Hepatocyte (in vitro differentiated cells): ENCODE measurements at places on chromosomes 5 and 9. TPM values are rescaled to one million over a fixed set of nuclear protein-coding genes. Genes with fewer than 3 reads are reported as not detected.

Gene COL15A1
- 105 and 106 TPM in 2 replicates for total RNA-seq

Gene GABBR2
- 0.20 and 0.52 TPM in 2 replicates for total RNA-seq

Gene CTXN3
- total RNA-seq: not detected in 2 replicates

Gene C9orf50
- not detected in 2 replicates for total RNA-seq

- H3K4me1 ChIP-seq: no peaks in the 10 kb centered on the region
- no peak for DNase-seq
- no peak overlapping the region for H3K27ac ChIP-seq
- H3K36me3 ChIP-seq: no peaks in the 10 kb centered on the region
- no peak overlapping the region for H3K4me3 ChIP-seq
- no peaks in the 10 kb centered on the region for H3K27me3 ChIP-seq
These were observed 15.1 kb downstream of the RASGEF1C start for GRCh38 chr5:180193749-180194375.

DNA sequence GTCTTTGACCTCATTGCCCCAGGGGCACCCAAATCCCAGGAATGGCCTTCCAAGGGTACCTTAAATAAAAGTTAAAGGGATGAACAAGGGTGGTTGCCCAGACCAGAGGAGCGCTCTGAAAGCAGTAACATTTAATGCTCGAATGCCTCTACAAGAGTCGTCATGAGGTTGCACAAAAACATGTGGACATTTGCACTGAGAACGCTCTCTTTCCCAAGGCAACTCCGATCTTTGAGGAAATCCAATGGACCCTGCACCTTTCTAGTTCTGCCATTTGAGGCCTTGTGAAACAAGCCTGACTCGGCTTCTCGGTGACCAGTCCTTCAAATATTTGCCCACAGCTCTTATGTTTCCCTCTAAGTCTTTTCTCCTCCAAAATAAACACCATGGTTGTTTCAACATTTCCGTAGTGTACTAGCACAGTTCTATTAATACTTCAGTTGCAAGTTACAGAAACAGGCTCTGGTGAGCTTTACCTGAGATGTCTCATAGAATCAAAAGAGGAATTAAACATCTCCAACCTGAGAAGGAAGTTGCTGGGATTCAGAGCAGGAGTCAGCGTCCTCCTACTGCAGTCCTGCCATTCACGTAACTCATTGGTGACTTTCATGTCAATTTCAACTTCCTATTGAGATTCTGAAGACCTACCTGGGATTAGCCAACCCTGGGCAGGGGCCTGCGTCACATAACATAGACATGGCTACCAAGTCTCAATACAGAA is 168.8 kb upstream of the RAI14 start:
- peaks cover 26% of the 10 kb centered on the region for H3K4me1 ChIP-seq
- no peaks in the 10 kb centered on the region for H3K36me3 ChIP-seq
- peak; percentile 55 for DNase-seq
- no peaks in the 10 kb centered on the region for H3K27me3 ChIP-seq
- peak overlapping the region; percentile 88 for H3K27ac ChIP-seq

- H3K27me3 ChIP-seq: no peaks in the 10 kb centered on the region
- H3K27ac ChIP-seq: no peak overlapping the region
- DNase-seq: no peak
- no peak overlapping the region for H3K4me3 ChIP-seq
- no peaks in the 10 kb centered on the region for H3K4me1 ChIP-seq
- no peaks in the 10 kb centered on the region for H3K36me3 ChIP-seq
These were observed 177.3 kb downstream of the CDC42SE2 start for GRCh38 chr5:131441184-131441583.

DNA sequence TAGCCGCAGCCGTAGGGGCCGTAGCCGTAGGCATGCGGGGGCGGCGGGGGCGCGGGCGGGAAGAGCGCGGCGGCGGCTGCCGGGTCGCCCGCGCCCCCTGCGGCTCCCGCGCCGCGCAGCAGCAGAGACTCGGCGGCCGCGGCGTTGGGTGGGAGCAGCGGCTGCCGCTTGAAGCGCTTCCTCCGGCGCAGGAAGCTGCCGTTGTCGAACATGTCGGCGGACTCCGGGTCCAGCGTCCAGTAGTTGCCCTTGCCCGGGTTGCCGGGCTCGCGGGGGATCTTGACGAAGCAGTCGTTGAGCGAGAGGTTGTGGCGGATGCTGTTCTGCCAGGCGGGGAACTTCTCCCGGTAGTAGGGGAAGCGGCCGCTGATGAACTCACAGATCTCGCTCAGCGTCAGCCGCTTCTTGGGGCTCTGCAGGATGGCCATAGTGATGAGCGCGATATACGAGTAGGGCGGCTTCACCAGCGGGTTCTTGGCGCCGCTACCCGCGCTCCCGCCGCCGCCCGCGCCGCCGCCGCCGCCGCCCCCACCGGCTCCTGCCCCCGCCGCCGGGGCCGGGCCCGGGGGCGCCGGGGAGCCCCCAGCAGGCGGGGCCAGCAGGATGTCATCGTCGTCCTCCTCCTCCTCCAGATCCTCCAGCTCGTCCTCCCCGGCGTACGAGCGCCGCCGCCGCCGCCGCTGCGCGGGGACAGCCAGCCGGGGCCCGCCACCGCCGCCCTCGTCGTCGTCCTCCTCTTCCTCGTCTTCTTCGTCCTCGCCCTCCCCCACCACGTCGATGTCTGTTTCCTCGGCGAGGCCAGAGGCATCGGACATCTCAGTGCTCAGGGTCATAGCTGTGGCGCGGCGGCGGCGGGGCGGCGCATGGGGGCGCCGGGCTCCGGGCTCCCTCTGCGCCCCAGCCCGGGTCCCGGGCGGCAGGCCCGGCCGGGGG is 781 bp downstream of the FOXD1 start:
- no peaks in the 10 kb centered on the region for H3K36me3 ChIP-seq
- H3K27ac ChIP-seq: no peak overlapping the region
- peak; percentile 50 for DNase-seq
- peaks cover 19% of the 10 kb centered on the region for H3K4me1 ChIP-seq

DNA sequence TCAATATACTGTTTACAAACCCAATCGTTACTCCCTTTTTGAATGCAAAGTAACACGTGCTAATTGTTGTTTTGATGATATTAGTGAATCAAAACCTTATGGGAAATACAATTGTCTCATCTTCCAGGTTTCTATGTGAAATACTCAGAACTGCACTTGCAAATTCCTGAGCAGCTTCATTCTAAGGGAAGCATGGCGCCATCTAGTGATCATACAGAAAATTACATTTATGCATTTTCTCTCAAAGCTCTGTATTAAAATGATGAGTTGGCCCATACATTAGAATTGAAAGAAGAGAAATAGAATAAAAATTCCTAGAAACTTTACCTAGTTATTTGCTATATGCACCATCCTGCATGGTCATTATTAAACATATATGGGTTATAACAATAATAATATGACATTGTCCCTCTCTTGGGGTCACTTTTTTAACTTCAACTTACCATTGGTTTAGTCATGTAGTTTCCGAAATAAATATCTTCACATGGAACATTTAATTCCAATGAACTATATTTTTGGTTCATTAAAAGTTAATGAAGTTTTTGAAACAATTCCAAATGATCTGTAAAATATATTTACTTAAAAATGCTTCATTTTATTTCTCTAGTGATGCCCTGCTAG is 220.0 kb downstream of the PDE4D start:
- H3K4me1 ChIP-seq: no peaks in the 10 kb centered on the region
- no peaks in the 10 kb centered on the region for H3K36me3 ChIP-seq
- H3K27me3 ChIP-seq: no peaks in the 10 kb centered on the region

- H3K36me3 ChIP-seq: no peaks in the 10 kb centered on the region
- H3K27me3 ChIP-seq: no peaks in the 10 kb centered on the region
- no peak for DNase-seq
- H3K4me1 ChIP-seq: no peaks in the 10 kb centered on the region
- H3K4me3 ChIP-seq: no peak overlapping the region
- no peak overlapping the region for H3K27ac ChIP-seq
These were observed 472.8 kb downstream of the BRINP1 start for GRCh38 chr9:118896324-118897000.

GRCh38 chr5:11792621-11793020 is 111.6 kb downstream of the CTNND2 start:
- H3K36me3 ChIP-seq: no peaks in the 10 kb centered on the region
- no peaks in the 10 kb centered on the region for H3K27me3 ChIP-seq
- H3K4me1 ChIP-seq: no peaks in the 10 kb centered on the region
- DNase-seq: no peak

GRCh38 chr5:124841829-124842712 is 95.6 kb upstream of the ZNF608 start:
- H3K4me1 ChIP-seq: no peaks in the 10 kb centered on the region
- no peaks in the 10 kb centered on the region for H3K27me3 ChIP-seq
- no peak overlapping the region for H3K4me3 ChIP-seq
- no peaks in the 10 kb centered on the region for H3K36me3 ChIP-seq
- DNase-seq: no peak
